ENCODE measurements at places on chromosomes 7 and 10.

GRCh38 chr10:129901389-129902006, 62.6 kb downstream of the EBF3 start:
- no peak for DNase-seq

DNA sequence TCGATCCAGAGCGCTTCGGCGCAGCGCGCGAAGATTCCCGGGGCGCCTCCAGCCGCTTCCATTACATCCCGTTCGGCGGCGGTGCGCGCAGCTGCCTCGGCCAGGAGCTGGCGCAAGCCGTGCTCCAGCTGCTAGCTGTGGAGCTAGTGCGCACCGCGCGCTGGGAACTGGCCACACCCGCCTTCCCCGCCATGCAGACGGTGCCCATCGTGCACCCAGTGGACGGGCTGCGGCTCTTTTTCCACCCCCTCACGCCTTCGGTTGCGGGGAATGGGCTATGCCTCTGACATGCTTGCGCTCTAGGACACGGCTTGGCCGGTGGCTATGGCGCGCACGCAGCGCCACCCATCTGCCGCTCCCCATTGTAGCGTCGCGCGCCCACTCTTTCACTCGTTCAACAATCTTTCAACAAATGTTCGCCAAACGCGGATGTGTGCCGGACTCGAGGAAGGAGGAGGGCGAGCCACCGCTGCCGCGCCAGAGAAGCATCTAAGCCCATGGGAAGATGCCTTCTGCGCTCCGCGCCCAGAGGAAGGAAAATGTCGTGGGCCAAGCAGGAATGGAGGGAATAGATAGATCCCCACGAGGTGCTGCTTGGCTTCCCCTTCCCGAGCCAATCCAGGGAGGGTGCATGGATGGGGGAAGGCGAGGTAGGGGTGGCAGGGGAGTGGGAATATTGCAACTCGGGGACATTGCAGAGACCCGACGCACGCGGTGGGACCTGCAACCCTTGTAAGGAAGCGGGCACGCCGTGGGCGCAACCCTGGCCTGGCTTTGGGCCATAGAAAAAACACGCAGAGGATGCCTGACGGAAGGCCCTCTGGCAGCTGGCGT, 5.1 kb upstream of the CYP26A1 start:
- no peak for DNase-seq

DNA sequence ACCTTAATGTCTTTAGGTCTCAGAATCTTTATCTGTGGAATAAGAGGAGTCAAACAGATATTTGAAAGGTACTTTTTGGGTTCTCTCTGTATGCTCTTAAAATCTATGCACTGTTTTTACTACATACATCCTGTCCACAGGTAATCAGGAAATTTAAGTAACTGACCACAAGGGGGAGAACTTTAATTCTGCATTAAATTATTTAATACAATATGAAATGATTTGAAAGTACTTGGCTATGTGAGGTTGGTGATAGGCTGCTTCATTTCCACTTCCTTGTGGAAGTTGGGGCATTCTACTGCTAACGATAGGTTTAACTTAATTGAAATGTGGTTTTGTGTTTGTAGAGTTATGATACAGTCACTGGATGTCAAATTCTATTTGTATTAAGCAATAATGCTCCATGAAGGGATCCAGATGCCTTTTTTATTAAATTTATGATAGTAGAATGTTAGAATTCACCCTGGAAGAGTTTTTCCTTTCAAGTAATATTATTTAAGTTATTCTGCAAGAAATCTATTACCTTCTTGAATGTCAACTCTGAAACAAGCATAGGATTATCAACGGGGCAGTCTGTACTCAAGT, 6.0 kb downstream of the TEX47 start:
- no peak for DNase-seq

GRCh38 chr7:31529103-31529502, 15.2 kb downstream of the ITPRID1 start:
- DNase-seq, result no peak

DNA sequence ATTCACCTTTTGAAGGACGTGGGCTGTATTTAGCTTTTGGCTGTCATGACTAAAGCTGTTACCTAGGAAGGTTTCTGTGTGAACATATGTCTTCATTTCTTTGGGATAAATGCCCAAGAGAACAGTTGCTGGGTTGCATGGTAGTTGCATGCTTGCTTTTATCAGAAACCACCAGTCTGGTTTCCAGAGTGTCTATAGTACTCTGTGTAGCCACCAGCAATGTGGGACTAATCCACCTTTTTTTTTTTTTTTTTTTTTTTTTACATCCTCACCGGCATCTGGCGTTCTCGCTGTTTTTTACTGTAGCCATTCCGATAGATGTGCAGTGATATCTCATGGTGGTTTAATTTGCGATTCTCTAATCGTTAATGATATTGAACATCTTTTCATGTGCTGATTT, 297.8 kb downstream of the SDK1 start:
- DNase-seq, result no peak

- no peak for DNase-seq
Measured at GRCh38 chr10:13924040-13924725, 337.4 kb downstream of the PRPF18 start.

GRCh38 chr7:4667776-4668509, 14.2 kb upstream of the FOXK1 start:
- DNase-seq, result no peak

DNA sequence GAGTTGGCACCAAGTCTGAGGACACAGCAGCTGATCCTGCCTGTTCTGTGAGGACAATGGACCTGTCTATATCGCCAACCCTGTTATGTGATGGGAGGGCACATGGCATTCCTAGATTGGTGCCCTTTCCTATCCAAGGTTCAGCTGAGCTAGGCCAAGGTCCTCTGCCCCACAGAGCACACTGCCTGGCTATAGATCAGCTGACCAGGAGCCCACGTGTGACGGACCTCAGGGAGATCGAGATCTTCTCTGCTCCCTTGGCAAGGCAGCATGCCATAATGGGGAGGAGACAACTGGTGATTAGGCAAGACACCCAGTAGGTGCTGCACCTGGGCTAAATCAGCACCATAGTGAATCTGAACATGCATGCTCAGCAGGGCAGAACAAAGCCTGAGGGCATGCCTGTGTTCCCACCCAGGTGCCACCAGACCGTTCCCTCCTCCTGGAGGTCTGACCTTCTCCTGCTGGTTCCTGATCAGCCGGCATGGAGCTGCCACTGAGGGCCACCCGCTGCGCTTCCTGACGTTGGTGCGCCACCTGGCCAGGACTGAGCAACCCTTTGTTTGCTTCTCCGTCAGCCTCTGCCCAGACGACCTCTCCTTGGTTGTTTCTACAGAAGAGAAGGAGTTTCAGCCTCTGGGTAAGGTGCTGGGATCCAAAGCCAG, 93.7 kb downstream of the WDFY4 start:
- no peak for DNase-seq

- DNase-seq, result no peak
Measured at GRCh38 chr7:24922099-24922773, 57.7 kb downstream of the OSBPL3 start.

GRCh38 chr10:126099366-126099765, 203.0 kb downstream of the FANK1 start:
- DNase-seq, result no peak

- DNase-seq, result no peak
Measured at GRCh38 chr7:127666602-127667001, 14.6 kb downstream of the SND1 start.

DNA sequence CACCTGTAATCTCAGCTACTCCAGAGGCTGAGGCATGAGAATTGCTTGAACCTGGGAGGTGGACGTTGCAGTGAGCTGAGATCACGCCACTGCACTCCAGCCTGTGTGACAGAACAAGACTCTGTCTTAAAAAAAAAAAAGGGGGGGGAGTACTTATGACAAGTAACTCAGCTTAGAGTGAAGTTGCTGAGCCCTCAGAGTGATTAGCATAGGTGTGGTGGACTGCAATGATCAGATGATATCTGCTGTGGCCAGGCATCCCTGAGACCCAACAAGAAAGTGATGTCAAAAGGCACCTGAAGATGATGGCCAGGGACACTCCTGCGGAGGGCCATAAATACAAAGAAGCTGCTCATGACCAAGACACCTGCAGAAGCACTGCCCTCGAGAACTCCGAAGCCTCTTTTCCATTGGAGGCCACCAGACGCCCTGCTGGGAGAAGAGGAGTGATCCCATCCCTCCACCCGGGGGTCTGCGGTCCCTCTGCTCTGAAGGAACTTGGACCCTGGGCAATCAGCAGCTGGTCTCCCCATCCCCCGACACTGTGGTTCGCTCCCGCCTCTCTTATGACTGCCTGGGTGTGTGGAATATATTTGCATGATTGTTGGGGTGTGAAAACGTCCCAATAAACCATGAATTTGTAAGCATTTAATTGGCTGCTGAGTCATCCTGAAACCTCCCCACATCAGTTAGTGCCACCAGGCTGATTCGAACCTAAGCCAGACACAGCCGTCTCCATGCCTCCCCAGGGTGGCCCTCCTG, 46.0 kb downstream of the RASGEF1A start:
- DNase-seq, result no peak

DNA sequence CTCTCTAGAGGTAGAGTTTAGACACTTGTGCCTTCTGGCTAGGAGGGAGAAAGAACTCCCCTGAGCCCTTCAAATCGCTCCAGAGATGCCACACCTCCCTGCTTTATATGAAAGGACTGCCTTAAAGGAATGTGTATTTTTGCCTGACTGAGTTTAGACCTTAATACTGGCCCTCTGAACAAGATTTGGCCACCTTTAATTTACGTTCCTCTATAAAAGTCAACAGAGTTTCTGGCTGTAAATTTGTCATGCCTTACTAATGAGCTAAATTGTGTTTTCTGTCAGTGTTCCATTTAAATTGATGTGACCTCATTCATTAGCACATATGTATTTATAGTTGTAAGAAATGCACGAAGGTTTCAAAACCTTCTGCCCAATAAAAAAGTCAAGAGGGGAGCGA, 48.0 kb downstream of the SEMA3C start:
- no peak for DNase-seq

- DNase-seq, result peak; percentile 100
Measured at GRCh38 chr7:2314209-2314955, at the start of gene SNX8. Gene SNX8, minus strand, starts transcription at chr7:2314441. Its CDS starts 20 bp downstream, at chr7:2314421.

DNA sequence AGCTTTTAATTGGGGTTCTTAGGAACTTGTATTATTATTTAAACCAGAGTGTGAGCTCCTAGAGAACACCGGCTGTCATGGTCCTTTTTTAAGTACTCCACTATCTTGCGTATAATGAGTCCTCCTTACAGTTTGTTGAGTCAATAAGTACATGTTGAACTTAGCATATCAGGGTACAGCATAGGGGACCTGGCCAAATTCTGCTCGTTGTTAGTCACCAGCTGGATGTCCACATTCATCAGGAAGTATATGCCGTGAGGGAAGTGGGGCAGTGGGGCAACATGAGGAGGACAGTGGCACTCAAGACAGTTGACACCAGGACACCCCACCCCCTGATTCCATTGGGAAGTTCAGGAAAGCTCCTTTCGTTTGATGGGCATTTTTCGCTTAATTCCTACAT, 16.6 kb downstream of the RPP30 start:
- DNase-seq, result no peak

GRCh38 chr10:7359356-7359755, 51.5 kb downstream of the SFMBT2 start:
- no peak for DNase-seq

DNA sequence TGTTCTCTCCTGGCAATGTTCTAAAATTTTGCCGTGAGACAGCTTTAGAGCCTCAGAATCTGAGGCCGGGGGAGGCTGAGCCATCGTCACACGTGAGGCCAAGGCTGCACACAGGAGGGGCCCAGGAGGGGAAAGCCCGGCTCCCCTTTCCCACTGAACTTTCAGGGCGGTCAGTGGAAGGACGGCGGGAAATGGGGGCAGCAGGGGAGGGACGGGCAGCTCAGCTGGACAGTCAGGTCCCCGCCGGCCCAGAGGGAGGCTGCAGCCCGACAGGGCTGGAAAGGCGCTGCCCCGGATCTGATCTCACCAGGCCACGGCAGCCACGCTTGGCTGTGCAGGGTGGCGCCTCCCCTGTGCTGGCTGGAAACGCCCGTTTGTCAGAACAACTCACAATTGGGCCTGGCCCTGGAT, 43.3 kb upstream of the ADGRA1 start:
- no peak for DNase-seq

DNA sequence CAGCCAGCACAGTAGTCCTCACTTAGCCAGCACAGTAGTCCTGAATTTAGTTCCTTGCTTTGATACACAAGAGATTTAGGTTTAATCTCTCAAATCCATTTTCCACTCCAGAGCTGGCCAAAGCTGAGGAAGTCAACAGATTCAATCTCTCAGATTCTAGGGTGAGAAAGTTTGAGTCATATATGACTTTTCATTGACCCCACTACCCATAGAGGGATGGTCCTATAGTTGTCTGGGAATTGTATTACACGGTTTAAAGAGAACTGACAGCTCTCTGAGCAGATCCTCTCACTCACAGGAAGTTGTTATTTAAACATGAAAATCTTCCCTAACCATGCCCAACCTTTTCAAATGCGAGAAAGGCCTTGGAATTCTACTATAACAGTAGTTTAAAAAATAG, 641.8 kb upstream of the SEMA3D start:
- DNase-seq, result no peak

DNA sequence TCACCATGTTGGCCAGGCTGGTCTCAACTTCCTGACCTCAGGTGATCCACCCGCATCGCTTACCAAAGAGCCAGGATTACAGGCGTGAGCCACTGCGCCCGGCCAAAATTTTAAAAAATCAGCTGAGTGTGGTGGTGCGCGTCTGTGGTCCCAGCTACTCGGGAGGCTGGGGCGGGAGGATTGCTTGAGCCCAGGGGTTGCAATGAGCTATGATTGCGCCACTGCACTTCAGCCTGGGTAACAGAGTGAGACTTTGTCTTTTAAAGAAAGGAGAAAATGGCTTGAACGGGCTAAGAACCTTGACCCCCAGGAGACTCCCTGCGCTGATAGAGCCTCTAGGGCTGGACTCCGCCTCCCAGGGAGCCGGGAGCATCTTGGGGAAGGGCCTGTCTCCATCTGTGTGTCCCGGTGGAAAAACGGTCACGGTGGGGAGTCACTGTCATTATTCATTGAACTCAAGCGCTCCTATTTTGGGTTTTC, 760 bp upstream of the KCTD7 start:
- DNase-seq, result no peak

Measured in T-helper 9 cell (primary cell).